Right atrium auricular region (tissue), 2 donors: ENCODE measurements at places on chromosomes 4 and X.

GRCh38 chr4:1408418-1408817, 2.2 kb upstream of the NKX1-1 start:
- peak; percentile 21 for DNase-seq

GRCh38 chrX:136268051-136269048, 17.1 kb upstream of the MAP7D3 start:
- DNase-seq, result no peak

DNA sequence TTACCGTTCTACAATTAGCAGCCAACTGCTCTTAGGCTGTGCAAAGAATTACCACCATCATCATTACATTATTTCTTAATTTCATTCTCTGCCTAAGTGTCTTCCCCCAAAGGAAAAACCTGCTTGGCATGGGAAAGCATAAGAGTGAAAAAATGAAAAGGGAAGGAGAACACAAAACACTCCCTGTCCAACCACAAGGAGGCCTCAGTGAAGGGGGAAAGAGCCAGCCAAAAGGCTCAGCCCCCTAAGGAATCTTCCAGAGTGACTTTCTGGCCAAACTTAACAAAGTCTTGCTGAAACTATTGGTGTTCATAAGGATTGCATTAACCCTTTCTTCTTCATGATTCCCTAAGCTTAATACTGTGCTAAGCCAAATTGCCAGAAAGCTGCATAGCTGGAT, 287.4 kb downstream of the SMARCA1 start:
- no peak for DNase-seq

GRCh38 chr4:16642897-16643296, 255.5 kb downstream of the LDB2 start:
- no peak for DNase-seq

DNA sequence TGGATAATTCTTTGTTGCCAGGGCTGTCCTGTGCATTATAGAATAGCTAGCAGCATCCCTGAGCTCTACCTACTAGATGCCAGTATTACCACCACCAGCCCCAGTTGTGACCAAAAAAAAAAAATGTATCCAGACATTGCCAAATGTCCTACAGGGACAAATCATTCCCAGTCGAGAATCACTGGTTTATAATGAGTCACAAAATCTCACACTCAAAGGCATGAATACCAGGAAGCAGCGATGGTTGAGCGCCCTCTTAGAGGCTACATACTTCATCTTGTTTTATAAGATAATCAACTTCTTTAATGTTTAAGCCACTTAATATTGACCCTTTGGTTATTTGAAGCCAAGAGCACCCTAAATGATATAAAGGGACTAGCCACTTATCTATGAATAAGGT, 297.3 kb downstream of the DHX15 start:
- DNase-seq, result no peak

DNA sequence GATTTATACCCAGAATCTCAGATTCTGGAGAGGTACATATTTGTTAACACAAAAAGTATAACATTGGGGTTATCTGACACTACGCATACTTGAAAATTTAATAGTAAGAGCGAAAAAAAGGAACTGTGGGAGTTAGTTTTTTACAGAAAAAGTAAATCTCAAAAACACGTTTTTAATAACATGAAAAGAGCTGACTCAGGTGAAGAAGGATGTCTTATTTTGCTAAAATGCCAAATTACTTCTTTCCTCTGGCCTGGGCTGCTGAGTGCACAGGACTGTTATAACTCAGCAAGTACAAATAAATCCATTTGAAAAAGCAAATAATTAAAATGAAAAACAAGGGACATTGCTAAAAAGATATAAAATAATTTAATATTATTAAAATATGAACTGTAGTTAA, 1322.9 kb downstream of the ARAP2 start:
- no peak for DNase-seq

- no peak for DNase-seq
Observed at GRCh38 chrX:40055495-40055894, 42.3 kb downstream of the BCOR start.

GRCh38 chr4:1402516-1403091, 3.6 kb downstream of the NKX1-1 start:
- no peak for DNase-seq

GRCh38 chrX:135431886-135432285, 10.1 kb downstream of the SMIM10L2A start:
- DNase-seq, result no peak

DNA sequence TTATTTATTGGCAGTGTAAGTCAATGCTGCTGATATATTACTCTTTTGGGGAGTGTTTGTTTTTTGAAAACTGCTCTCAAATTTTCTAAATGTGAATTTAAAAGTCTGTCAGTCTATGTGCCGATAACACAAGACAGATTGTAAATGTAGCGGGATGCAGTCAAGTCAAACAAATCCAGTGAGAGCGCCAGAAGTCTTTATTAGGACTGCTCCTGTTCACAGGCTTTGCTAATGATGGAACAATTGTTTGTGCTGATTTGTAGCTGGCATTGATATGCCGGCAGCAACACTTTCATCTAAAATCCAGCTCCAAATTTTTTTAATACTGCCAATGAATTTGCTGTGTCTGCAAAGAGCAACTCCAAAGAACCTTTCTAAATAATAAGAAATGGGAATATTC, 78.7 kb upstream of the TET2 start:
- no peak for DNase-seq

GRCh38 chr4:67879486-67879885, 4.3 kb downstream of the TMPRSS11D start:
- DNase-seq, result no peak

- no peak for DNase-seq
Observed at GRCh38 chr4:71945791-71946190, 86.0 kb upstream of the NPFFR2 start.

- DNase-seq, result no peak
Observed at GRCh38 chr4:73245955-73246354, 12.6 kb downstream of the ANKRD17 start.

- DNase-seq, result no peak
Observed at GRCh38 chr4:96894621-96895020, 1054.7 kb downstream of the PDHA2 start.
